Stimulated activated CD4-positive, alpha-beta T cell treated with anti-CD3 and anti-CD28 coated beads, TNF-alpha, amount 100 ng/mL, for 48 hours (primary cell): ENCODE measurements at places on chromosomes 3 and 15.

DNA sequence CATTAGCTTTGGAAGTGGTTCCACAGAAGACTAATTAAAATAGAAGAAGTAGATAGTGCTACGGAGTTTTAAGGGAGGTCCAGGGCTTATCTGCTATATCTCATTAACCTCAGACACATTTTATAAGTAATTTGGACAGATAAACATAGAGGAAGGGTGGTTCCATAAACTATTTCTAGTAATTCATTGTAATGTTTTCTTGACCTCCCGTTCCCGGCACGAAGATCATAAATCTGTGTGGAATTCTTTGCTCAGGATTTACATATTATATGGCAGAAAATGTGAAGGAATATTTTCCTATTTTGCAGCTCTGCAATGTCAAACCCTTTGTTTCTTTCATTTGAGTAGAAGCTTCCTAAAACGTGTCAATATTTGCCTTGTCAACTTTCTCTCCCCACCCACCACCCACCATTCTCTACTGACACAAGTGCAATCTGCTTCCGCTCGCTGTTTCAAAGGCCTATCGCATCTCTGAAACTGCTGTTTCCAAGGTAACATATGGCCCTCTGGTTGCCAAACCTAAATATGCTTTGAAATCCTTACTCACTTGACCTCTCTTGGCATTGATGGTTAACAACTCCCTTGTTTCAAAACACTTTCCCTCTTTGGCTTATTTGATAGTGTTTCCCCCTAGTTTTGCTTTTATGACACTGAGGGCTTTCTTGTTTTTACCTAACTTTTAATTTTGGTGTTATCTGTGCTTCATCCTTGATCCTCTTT is 21.4 kb upstream of the PLSCR5 start:
- no peak for DNase-seq

DNA sequence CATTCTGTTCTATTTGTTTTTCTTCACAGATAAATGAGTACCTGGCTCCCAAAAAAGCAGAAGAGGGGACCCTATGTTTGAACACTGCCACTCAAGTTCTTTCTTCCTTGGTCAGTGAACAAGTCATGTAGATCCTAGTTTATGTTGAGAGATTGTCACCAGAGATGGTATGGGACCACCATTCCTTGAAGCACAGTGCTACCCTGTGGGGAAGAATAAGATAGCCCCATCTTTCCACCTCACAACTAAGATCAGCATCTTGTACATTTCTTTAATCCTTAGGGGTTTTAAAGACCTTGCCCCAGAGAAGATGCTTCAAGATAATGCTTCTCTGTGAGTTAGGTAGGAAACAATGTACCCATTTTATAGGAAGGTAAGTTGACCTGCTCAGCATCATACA is 233.5 kb upstream of the WNT5A start:
- DNase-seq, result no peak

DNA sequence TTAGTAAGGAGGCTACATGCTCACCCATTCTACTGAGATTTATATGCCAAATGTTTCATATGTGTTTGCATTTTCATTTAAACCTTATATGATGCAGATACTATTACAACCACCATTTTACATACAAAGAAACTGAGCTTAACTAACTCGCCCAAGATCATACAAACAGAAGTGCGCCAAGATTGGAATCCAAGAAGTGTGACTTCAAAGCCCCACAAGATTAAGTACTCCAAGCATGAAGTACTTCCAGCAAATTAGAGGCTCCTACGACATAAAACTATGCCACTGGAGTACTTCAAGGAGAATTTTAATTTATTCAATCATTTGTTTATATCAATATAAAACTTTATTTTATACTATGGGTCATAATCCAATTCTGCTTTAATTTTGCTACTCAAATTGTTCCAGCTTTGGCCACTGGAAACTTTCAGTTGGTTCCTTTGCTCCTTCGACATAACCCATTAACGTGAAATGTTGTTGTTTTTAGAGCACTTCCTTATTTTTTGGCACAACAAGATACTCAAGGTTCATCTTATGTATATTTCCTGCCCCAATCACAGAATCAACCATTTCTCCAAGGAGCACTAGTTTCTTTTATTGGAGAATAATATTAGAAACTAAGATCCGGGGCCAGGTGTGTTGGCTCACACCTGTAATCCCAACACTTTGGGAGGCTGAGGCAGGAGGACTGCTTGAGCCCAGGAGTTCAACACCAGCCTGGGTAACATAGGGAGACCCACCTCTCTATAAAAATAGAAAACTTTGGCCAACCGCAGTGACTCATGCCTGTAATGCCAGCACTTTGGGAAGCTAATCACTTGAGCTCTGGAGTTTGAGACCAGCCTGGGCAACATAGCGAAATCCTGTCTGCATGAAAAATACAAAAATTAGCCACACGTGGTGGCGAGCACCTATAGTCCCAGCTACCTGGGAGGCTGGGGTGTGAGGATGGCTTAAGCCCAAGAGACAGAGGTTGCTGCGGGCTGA is 10.4 kb downstream of the INO80 start:
- no peak for DNase-seq

DNA sequence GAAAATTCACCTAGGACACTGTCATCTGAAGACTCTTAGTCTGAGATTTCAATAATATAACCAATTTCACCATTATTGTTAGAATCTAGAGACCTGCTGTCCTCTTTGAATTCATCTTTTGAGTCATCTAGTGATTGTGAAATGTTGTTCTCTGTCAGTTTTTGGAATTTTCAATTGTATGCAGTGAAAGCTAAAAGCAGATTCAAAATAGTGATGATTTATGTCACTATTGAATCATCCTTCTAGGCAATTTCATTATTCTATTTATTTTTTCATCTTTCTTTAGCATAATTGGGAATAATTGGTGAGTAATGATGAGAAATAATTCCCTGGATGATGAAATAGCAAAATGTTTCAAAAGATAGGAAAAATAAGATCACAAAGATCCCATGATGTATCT is 101.7 kb upstream of the EIF1B start:
- DNase-seq, result no peak
